ENCODE measurements at places on chromosomes 7 and 10.

- H3K4me3 ChIP-seq = no peak overlapping the region
- H3K27me3 ChIP-seq = no peaks in the 10 kb centered on the region
- DNase-seq = no peak
These were observed 307.4 kb upstream of the ZMIZ1 start for GRCh38 chr10:78761311-78761781.

DNA sequence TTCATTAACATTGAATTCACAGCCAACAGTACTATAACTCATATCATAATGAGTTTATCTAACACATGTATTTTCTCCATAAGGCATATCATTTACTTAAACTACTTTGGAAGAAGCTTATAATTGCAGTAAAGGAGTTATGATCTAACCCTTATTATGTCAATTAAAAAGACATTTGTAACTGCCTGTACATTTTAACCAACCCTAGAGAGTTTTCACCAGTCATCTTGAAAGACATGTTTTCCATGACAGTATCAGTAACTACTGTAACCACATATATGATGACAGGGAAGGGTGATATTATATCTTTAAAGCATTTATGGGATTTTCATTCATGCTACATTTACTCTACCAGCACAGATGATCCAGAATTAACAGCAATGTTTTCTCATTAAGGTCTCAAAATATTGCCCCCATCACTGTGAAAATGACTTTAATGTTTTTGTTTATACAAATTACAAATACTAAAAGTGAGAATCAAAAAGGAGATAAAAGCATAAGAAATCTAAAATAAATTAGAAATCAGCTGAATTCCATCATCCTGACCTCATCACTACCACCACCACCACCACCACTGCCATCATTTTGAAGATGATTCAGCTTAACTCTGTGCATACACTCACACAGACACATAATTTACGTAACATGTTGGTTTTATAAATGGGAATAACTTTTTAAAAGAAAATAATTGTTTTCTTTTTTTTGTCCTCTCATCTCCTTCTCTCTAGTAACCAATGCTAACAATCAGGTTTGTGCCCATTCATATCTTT lies 53.6 kb downstream of the MKLN1 start:
- peaks cover 19% of the 10 kb centered on the region for H3K4me1 ChIP-seq
- H3K36me3 ChIP-seq = no peaks in the 10 kb centered on the region
- no peak overlapping the region for H3K4me3 ChIP-seq
- no peaks in the 10 kb centered on the region for H3K27me3 ChIP-seq

- no peaks in the 10 kb centered on the region for H3K27me3 ChIP-seq
- peaks cover 52% of the 10 kb centered on the region for H3K4me1 ChIP-seq
- H3K4me3 ChIP-seq = peak overlapping the region; percentile 91
- DNase-seq = peak; percentile 95
- H3K36me3 ChIP-seq = no peaks in the 10 kb centered on the region
These were observed 598 bp downstream of the MMS19 start for GRCh38 chr10:97497572-97498075.

- H3K36me3 ChIP-seq = no peaks in the 10 kb centered on the region
- no peak overlapping the region for H3K4me3 ChIP-seq
- DNase-seq = no peak
- no peaks in the 10 kb centered on the region for H3K27me3 ChIP-seq
- no peak overlapping the region for H3K27ac ChIP-seq
These were observed 280.9 kb upstream of the AKR1E2 start for GRCh38 chr10:4545062-4545461.

DNA sequence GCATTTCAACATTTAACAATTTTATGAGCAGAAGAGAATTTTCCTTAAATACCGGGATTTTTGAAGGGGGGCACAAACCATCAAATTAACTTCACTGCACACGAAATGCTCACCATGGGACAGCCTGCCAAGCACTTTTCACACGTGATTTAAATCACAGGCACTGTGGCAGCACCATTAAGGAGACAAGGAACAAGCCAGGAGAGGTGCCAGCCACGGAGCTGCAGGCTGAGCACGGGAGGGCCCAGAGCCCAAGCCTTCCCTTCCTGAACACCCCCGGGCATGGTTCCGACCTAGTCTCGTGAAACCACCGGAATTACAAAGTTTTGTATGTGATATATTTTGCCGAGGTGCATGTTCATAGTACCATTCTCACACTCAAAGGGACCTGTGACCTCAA lies 13.4 kb downstream of the PITRM1 start:
- no peak for DNase-seq
- H3K36me3 ChIP-seq = peaks cover 99% of the 10 kb centered on the region
- no peaks in the 10 kb centered on the region for H3K27me3 ChIP-seq
- H3K27ac ChIP-seq = no peak overlapping the region

GRCh38 chr10:98168147-98168546 lies 33.7 kb downstream of the R3HCC1L start:
- no peak overlapping the region for H3K4me3 ChIP-seq
- DNase-seq = no peak
- H3K27me3 ChIP-seq = no peaks in the 10 kb centered on the region

Data from esophagus muscularis mucosa (tissue), 4 donors.